ENCODE measurements at places on chromosomes 1 and 21.

DNA sequence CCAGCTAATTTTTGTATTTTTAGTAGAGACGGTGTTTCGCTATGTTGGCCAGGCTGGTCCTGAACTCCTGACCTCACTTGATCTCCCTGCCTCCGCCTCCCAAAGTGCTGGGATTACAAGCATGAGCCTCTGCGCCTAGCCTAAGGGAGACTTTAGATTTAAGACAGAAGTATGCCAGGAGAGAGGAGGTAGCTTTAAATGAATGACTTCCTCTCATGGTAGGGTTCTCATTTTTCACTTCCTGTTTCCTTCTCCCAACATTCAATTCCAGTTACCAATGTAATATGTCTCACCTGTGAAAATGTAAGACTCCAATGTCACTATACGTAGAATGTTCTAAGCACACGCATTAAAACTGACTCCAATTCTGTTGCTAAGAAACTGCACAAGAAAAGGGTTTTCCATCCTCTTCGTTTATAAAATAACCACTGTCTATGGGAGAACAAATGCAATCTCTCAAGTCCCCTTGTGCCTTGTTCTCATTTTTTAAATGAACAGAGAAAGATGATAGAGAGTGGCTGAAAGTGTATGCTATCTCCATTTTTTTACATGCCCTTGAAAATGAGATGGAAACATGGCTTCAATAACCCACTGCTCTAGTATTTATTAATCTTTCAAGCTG, 140.0 kb downstream of the SLC45A1 start:
- DNase-seq, result no peak

DNA sequence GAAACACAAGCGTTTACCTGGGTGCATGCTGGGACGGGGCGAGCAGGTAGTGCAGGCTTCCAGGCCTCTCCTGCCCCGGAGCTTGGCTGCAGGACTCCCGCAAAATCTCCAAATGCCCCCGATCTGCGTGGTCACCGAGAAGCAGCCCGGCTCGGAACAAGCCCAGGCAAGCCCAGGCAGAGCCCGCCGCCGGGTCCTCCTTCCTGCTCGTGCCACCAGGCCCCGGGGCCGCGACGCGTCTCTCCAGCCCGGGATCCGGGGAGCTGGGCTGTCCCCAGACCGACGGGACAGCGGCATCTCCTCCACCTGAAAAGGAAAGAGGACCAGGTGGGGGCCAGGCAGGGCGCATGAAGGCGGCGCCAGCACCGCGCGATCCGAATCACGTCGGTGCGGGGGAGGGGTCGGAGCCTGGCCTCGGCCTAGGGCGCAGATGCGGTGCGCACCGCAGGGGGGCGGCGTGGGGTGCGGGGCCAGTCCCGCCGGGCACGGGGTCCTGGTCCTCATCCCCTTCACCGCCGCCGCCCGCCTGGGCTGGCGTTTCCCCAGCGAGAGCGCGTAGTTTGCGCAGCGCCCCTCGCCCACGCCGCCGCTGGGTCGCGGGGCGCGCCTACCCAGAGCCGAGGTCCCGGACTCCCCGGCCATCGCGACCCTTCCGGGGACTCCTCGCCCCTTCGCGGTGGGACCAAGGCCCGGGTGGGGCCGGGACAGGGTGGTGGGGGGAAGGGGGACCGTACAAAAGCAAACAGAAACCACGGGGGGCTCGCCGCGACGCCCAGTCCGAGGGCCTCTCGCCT, 52.4 kb upstream of the H6PD start:
- DNase-seq, result no peak

DNA sequence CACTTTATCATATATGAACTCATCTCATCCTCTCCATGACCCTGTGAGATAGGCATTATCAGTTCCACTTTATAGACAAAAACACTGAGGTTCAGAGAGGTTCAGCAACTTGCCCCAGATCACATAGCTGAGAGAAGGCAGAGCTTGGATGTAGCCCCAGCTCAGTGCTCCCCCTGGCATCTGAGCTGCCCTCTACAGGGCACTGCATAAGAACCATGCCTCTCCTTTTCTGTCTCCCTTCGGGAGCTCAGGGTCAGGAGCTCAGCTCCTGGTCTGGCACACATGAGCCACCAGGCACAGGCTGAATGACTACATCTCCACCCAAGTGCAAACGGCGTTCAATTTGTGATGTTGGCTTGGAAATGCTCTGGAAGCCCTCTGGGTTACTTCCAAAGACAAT, 16.9 kb downstream of the RAB7B start:
- no peak for DNase-seq

GRCh38 chr1:113747376-113747775, 11.9 kb downstream of the PHTF1 start:
- no peak for DNase-seq

- DNase-seq, result no peak
These were observed 19.1 kb upstream of the NCF2 start for GRCh38 chr1:183609313-183609712.
